ENCODE measurements at places on chromosomes 6 and 20.

DNA sequence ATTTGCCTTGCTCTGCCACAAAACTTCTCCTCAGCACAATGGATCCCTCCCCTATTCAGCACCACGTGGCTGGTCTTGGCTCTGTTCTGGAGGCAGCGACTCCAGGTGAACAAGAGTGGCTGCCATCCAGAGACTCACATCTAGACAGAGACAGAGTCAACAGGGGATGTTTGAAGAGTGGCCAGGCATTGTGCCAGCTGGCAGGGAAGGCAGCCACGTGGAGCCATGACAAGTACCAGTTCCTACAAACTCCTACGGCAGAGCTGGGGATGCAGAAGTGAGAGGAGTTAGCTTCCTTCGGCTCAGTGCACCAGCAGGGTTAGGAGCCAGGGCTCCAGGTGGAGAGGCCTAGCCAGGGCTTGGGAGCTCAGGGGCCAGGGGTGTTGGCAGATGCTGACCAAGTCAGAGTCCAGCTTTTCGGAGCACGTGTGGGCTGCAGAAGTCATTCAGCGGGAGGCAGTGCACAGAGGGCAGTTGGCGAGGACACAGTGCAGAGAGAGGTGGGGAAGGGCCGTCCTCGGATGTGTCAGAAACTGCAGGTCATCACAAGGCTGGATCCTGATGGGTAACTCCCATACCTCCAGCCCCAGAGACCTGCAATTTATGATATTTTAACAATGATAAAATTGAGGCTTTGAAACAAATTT lies 171.7 kb upstream of the PDE10A start:
- DNase-seq = peak; percentile 100

GRCh38 chr20:48311956-48312355 lies 515.8 kb downstream of the PREX1 start:
- DNase-seq = no peak

DNA sequence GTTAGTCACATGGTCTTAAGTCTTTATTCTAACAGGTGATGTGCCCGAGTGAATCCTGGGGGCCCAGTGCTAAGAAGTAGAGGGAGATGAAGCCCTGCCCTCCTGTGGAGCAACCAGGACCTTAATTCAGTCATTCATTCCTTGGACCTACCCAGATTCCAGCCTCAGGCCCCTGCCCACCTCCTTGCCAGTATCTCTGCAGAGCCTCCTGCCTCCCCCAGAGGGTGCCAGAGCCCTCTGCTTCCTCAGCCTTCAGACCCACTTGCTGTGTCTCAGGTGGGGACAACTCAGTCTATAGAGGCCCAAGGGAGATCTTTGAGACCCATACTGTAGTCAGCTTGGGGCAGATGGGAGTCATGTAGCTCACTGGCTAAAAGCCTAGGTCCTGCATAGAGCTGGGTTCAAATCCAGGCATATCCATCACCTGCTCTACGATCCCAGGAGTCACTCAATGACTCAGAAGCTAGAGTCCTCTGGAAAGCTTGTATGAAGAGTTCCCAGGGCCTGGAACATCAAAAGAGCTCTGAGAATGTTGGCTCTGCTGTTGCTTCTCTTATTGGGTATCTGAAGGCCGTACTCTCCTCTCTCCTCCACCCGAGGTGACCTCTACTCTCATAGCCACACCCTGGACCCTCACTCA lies 3.9 kb upstream of the SIGLEC1 start:
- no peak for DNase-seq

DNA sequence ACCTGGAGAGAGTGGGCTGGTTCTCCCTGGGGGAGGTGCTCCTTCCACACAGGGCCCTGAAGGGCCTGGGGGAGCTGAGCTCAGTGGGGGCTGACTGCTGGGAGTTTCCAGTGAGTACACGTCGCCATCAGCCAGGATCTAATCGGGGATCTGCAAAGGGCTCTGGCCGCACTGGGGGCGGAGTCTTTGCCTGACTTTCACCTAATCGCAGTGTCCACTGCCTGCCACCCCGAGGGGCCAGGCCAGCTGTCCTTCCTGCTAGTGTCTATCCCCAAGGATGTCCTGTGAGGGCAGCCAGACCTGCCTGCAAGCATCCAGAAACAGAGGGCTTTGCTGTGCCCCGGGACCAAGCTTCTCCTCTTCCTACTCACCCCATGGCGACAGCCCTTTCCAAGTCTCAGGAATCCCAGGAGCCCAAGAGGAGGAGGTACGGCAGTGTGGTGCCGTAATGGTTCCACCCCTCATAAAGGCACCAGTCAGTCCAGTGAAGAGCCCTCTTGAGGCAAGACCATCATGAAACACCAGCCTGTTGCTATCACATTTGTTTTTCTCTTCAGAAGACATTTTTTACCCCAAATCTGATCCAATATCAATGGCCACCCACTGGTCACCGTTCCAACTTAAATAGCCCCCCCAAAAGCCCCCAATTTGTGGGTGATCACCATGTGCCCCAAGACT lies 243.1 kb upstream of the ECI2 start:
- no peak for DNase-seq

- no peak for DNase-seq
Observed at GRCh38 chr20:30892541-30893345, 364.7 kb upstream of the DEFB115 start.

DNA sequence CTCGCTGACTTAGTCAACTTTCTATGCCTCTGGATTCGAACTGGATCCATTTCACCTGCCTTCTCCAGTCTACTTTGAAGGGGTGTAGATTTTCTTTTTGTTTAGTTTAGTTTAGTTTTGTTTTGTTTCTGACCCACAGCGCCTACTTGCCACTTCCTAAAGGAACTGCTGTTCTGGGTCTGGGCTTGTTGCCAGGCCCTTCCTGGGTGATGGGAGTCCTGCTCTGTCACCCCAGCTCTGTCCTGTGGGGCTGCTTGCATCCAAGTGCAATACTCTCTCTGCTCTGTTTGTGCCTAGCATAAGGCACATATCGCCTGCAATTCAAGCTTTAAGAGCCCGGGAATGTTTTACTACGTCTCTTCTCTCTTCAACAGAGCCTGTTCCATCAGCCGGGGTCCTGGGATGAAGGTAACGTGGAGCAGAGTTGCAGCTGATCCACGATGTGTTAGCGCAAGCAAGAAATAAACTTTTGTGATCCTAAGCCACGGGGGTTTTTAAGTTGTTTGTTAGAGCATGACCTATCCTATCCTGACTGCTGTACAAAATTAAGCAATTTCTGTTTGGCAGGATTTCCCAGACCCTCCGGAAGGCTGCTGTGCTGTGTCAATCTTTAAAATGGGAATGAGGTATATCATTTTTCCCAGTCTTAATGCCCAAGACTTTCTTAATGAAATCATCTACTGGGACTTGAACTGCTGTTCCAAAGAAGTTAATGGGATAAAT lies 30.9 kb upstream of the TAGAP start:
- DNase-seq = no peak

DNA sequence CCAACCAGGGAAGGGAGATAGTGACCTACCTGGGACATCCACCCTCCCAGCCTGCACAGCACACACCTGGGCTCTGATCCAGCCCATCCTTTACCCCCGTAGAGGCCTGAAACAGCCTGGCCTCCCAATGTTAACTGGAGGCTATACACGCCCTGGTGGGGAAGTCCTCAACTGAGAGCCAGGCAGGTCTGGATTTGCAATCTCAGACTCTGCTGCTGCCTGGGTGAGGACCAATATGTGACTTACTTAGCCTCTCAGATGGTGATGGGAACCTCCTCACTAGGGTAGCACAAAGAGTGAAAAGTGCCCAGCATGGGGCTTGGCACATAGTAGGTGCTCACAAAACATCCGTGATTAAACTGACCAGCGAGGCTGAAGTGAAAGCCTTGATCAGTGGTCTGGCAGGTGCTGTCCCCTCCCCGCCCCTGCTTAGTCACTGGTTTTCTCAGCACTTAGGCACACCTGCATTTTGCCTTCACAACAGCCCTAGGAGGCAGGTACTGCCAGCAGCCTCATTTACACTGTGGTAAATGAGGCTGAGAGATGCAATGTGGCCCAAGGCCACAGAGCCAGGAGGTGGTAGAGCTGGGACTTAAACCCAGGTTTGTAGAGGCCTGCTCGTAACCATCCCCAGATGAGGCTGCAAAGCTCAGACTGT lies 12.4 kb downstream of the PEDS1 start:
- DNase-seq = no peak

DNA sequence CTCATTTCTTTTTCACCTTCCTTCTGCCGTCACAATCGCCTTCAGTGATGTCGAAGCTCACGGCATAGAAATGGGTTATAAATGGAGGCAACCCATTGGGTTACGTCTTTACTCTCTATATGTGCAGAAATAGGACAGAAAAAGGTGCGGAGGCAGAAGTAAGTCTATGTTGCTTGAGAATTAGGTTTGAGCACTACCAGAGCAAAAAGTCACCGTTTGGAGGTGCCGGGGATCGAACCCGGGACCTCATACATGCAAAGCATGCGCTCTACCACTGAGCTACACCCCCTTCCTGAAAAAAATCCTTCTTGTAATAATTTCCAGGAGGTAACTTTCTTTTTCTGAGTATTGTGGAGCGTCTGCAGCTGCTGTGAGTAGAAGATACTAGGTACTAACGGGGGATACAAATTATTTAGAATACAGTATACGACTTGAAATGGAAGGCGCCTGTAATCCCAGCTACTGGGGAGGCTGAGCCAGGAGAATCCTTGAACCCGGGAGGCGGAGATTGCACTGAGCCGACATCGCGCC lies 134.2 kb downstream of the TRIM27 start:
- DNase-seq = no peak

DNA sequence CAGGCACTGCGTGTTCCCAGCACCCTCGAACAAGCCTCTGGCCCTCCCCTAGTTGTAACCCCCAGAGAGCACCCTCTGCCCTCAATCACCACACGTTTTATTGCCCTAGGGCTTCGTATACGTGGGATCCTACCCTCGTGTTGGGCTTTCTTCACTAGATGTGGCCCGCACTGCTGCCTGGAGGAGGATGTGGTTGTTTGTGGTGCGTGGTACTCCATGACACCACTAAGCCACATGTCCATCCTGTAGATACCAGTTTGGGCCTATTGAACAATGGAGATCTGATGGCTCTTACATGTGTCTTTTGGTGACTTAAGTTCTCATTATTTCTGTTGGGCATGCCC lies 17.0 kb downstream of the SLC2A4RG start:
- no peak for DNase-seq

GRCh38 chr20:58136149-58136484 lies 92.3 kb downstream of the ANKRD60 start:
- no peak for DNase-seq

DNA sequence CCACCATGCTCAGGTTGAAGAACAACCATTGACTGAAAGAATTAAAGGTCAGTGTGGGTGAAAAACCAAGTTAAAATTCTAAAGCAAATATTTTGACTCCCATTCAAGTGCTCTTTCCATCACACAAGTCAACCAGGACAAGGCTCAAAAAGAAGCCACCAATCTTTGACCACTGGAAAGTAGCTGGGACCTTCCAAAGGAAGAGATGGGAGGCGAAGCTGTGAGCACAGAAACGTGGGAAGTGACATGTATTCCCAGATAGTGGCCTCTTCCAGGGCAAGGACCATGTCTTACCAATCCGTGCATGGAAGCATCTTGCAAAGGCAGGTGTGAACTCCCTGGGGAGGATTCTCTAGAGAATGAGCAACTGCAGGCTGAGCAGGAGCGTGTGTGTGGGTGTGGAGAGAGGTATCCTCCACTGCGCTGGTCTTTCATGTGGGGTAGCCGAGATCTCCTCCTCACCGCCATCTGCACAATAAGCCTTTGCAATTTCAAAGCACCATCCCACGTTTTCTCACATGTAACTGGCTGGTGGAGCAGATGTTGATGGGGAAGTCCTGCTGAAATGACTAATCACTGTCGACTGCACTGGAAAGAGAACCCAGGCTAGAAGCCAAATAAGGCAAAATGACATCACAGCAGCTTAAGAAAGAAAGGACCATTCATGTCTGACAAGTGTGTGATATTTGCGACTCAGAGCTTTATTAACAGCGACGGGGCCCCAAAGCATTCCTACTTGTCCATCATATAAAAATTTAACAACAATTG lies 189.4 kb upstream of the RREB1 start:
- no peak for DNase-seq

GRCh38 chr20:54084727-54085388 lies 14.5 kb upstream of the BCAS1 start:
- peak; percentile 83 for DNase-seq

DNA sequence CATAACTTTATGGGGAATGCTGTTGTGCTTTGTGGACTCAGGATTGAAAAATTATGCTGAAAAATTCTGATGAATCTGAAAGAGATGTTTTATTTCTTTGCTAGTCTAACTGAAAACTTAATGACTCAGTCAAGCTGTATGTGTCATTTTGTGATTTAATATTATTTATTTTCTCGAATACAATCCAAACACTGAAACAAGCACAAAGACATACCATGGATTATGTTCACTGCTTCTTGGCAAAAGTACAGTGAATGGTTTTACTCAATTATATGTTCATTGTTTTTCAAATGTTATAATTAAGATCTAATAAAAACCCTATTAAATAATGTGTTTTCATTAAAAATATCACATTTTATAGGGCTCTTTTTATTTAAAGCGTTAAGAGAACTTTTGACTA lies 330.6 kb upstream of the EPHA7 start:
- DNase-seq = no peak

- DNase-seq = no peak
Observed at GRCh38 chr6:141866731-141867497, 265.8 kb upstream of the GJE1 start.

DNA sequence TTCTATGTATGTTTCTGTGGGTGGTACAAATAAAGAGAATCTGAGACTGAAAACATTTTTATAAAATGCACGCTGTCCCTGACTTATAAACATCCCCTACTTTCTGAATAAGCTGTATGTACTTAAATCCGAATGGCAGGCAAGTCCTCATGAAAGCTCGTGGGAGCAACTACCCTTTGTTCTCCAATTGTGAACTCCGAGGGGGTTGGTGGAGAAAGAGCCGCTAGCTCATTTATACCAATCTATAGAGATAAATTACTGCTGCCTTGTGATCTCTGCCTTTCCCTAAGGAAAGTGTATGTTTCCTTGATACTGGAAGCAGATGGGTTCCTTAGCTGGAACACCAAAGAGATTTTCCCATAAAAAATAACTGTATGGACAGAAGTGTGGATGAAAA lies 84.5 kb downstream of the GJA10 start:
- DNase-seq = no peak

DNA sequence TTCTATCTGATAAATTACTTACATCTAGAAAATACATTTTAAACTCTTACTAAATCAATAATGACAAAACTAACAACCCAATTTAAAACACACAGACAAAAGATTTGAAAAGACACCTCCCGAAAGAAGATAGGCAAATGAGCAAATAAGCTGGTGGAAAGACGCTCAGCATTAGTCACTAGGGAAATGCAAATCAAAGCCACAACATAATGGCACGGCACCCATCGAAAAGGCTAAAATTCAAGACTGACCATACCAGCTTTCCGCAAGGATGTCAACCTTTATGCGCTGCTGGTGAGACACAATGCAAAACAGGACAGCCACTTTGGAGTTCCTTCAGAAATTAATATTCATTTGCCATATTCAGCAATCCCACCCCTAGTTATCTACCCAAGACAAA lies 25.9 kb downstream of the TAF4 start:
- no peak for DNase-seq

GRCh38 chr6:35488517-35488862 lies 8.4 kb downstream of the TEAD3 start:
- no peak for DNase-seq

Data from LNCaP clone FGC (cell line).